ENCODE measurements at places on chromosomes 1 and 21. TPM values are rescaled to one million over a fixed set of nuclear protein-coding genes. Genes with fewer than 3 reads are reported as not detected.

The TRIM67 gene
- total RNA-seq, result not detected

The FAM72C gene
- 7.3 TPM for total RNA-seq

The PTGFRN gene
- 1.8 TPM for total RNA-seq

The SFN gene
- 5.2 TPM for total RNA-seq

The LIN28A gene
- not detected for total RNA-seq

The PLPPR4 gene
- total RNA-seq, result not detected

The RNU1-4 gene
- 2,872 TPM for total RNA-seq

The KIF21B gene
- total RNA-seq, result 113 TPM

The FCN3 gene
- total RNA-seq, result not detected

The MYCL gene
- 0.10 TPM for total RNA-seq

The CCDC27 gene
- total RNA-seq, result not detected

The CYP4A22 gene
- not detected for total RNA-seq

The OR2L2 gene
- total RNA-seq, result 0.05 TPM

The CFHR1 gene
- not detected for total RNA-seq

The OR10R2 gene
- total RNA-seq, result not detected

The DCDC2B gene
- total RNA-seq, result 0.10 TPM

The CAPN2 gene
- 147 TPM for total RNA-seq

The TMPRSS15 gene
- not detected for total RNA-seq

The C1orf159 gene
- total RNA-seq, result 22.9 TPM

The RYR2 gene
- total RNA-seq, result not detected

The DUSP12 gene
- total RNA-seq, result 19.8 TPM

The TRIM17 gene
- total RNA-seq, result 0.55 TPM

The KRTAP8-1 gene
- total RNA-seq, result not detected

The PRDX6 gene
- 125 TPM for total RNA-seq

The SLC30A10 gene
- total RNA-seq, result not detected

The CFAP74 gene
- not detected for total RNA-seq

The NUF2 gene
- 40.1 TPM for total RNA-seq

The SELL gene
- 515 TPM for total RNA-seq

The NKAIN1 gene
- not detected for total RNA-seq

The PITHD1 gene
- total RNA-seq, result 46.9 TPM

The EIF3I gene
- total RNA-seq, result 169 TPM

The CCDC185 gene
- not detected for total RNA-seq

The OR2L5 gene
- not detected for total RNA-seq

The KIAA0040 gene
- total RNA-seq, result 70.7 TPM

The SPSB1 gene
- total RNA-seq, result 2.7 TPM
